ENCODE measurements at places on chromosomes 2 and 18. TPM values are rescaled to one million over a fixed set of nuclear protein-coding genes. Genes with fewer than 3 reads are reported as not detected.

TET3 gene
- total RNA-seq: 3.6 TPM

DSG1 gene
- total RNA-seq: not detected

- no peak for DNase-seq
Observed at GRCh38 chr2:200447139-200447855, 62.6 kb downstream of the KCTD18 start.

DNA sequence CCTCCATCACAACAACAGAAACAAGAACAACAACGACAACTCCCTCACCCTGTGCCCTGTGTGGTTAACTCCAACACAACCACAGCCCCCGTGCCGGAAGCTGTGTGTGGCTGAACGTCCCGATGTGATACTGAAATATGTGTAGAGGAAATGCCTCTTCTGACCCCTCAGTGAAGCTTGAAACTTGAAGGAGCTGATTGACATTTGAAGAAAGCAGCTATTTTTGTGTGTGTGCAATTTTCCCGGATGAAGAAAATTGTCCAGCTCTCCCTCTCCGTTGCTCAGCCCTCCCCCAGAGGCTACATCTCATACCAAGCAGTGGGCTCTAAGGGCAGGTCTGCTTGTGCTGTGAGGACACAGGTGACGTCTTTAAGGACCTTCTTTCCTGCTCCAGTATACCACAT lies 173.8 kb downstream of the ICOS start:
- DNase-seq: peak; percentile 23

DNA sequence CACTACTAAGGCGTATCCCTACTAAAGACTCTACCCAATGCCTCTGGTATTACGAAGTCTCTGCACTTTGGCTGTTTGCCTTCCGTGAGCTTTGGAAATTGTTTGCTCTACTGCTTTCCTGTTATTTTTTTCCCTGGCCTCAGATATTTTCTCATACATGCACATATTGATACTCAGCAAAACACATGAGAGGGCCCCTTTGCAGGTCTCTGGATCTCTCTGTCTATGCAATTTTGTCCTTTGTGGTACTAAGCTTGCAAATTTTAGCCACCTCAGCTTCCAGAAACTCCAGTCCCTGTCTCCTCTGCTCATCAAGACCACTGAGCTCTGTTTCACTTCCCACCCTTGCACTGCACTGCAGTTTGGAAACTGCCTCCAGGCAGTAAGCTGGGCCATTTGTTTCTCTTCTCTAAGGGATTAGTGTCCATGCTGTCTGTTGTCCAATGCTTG lies 46.6 kb downstream of the TAF1B start:
- DNase-seq: no peak

DNA sequence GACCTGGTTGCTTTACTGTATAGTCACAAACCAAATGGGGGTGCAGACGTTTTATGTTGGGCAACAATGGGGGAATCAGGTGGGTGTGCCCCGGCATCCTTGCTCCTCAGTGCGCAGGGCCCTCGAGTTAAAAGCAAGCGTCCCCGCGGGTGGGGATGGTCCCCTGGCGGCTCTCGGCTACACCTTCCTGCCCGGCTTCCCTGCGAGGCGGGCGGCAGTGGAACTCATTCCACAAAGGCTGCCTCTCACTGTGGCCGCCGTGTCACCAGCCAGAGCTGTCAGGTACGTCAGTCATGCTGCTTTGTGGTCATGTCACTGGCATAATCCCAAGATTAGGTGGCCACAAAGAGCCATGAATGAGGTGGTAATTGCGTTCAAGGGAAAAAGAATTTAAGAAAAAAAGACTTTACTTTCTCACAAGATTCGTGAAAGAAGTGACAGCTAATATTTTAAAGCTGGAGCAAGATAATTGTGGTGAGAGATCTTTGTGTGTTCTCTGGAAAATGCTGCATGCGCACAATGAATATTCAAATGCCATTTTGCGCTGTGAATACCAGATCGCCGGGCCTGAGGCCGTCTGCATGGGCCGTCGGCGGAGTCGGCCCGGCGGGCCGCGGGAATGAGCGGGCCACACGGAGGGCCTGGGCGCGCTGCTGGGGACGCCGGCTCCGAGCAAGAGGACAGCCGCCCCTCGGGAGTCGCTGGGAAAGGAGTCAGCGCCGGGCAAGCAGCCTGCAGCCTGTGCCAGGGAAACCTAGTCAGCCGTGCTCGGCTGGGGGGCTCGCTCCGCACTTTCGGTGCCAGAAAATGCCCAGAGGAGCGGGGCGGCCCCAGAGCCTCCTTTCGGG lies 82.3 kb upstream of the LDLRAD4 start:
- DNase-seq: peak; percentile 36

- peak; percentile 30 for DNase-seq
Observed at GRCh38 chr2:42025151-42025582, 22.7 kb upstream of the PKDCC start.

- peak; percentile 62 for DNase-seq
Observed at GRCh38 chr18:75625966-75626365, 198.5 kb upstream of the SMIM21 start.

DNA sequence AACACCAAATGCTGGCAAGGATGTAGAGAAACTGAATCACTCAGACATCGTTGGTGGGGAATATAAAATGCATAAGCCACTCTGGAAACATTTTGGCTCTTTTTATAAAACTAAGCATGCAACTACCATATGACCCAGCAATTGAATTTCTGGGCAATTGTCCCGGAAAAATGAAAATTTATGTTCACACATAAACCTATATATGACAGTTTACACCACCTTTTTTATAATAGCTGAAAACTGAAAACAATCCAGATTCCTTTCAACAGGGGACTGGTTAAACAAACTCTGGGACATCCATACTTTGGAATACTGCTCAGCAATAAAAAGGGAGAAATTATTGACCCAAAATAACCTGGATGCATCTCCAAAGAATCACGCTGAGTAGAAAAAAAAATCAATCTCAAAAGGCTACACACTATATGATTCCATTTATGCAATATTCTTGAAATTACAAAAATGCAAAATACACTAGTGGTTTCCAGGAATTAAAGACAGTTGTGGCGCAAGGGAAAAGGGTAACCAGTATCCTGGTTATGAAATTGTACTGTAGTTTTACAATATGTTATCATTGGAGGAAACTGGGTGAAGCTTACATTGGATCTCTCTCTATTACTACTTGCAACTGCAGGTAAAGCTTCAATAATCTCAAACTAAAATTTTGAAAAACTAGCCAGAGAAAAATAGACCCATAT lies 130.2 kb upstream of the PID1 start:
- DNase-seq: no peak

DNA sequence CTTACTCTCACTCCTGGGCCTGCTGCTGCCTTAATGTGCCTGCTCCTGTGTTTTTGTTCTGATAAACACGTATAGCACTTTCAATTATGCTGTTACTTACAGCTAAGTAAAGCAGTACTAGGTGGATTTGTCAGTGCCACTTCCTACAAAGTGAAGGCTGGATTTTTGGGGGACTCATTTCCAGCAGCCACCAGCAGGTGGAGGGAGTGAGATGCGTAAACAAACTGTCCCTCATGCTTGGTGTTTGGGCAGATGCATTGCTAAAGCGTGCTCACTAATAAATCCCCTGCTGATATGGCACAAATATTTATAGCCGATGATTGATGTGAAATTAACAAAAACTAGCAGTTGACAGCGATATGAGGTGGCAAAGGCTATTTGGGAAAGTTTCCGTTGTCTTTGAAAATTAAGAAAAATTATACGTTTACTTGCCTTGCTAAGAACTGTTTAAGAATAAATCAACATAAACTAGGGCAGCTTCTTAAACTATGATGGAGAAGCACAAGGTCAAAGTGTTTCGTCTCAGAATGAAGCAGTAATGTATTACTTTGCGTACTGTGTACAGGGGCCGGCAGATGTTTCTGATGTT lies 101.7 kb downstream of the AGAP1 start:
- peak; percentile 66 for DNase-seq

- peak; percentile 67 for DNase-seq
Observed at GRCh38 chr2:240873805-240874714, 5.4 kb downstream of the AGXT start.

DNA sequence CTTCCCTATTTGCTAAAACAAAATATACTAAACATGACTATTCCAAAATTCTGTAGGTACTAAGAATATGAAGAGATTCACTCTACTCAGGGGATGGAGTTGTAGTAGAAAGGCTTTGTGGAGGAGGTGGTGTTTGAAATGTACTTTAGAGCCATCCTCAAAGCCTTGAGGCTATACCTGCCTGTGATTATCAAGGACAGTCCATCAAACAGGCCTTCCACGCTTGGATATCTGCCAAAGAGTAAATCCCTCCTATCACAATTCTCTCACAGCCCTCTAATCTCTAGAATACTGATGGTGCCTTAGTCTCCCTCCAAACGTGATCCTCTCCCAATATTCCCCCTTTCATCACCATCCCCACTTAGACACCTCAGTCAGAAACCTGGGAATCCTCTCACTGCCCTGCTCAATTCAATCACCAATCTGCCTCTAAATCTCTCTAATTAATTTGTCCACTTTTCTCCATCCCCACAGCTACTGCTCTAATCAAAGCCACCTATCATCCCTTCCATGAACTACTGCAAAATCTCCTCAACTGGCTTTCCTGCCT lies 13.1 kb downstream of the SOS1 start:
- no peak for DNase-seq

GRCh38 chr2:65353927-65354326 lies 78.5 kb downstream of the SPRED2 start:
- no peak for DNase-seq

CXCR1 gene
- total RNA-seq: not detected

- no peak for DNase-seq
Observed at GRCh38 chr2:117888897-117889296, 74.4 kb downstream of the DDX18 start.

DNA sequence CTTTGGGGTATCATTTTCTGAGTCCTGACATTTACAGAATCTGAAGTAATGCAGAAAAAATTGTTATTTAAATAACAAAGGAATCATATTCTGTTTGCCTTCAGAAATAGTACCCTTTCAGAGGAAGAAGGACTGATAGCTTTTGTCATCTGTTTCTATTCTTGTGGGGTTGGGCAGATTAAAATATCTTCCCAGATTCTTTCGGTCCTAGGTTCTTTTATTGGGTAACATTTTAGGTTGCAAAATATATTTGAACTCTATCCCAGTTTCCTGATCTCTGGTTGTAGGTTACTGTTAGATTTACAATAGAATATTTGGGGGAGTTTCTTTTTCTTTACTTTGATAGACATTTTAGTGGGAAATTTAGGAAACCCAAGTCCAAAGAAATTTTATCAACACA lies 550.5 kb downstream of the SPAG16 start:
- peak; percentile 7 for DNase-seq

- no peak for DNase-seq
Observed at GRCh38 chr2:240601061-240601830, 14.7 kb downstream of the CAPN10 start.

- DNase-seq: no peak
Observed at GRCh38 chr18:22411446-22411845, 6.3 kb downstream of the CTAGE1 start.

DNA sequence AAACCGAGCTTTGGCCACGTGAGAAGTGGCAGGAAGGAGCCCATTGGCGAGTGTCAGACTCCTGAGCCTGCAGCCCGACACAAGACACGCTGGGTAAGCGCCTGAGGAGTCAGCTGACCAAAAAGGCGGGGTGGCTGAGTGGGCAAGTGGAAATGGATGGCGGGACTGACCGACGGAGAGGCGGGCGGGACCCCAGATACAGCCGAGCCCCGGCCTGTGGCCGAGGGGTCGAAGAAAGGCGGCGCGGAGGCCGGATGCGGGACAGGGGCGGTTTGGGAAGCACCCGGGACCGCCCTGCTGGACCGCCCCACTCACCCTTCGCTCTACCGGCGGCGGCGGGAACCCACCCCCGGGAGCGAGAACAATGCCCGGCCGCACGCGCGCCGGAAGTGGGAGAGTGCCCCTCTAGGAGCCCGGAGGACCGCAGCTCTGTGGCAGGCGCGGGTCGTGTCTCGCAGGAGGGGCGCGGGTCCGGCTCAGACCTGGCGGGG lies 22.8 kb downstream of the ZSCAN30 start:
- DNase-seq: peak; percentile 46

ASB18 gene
- total RNA-seq: not detected

- DNase-seq: no peak
Observed at GRCh38 chr18:45373286-45373880, 241.9 kb upstream of the SLC14A2 start.

GRCh38 chr2:40964509-40965250 lies 512.8 kb upstream of the SLC8A1 start:
- no peak for DNase-seq

ASAP2 gene
- total RNA-seq: 46.7 TPM

DNA sequence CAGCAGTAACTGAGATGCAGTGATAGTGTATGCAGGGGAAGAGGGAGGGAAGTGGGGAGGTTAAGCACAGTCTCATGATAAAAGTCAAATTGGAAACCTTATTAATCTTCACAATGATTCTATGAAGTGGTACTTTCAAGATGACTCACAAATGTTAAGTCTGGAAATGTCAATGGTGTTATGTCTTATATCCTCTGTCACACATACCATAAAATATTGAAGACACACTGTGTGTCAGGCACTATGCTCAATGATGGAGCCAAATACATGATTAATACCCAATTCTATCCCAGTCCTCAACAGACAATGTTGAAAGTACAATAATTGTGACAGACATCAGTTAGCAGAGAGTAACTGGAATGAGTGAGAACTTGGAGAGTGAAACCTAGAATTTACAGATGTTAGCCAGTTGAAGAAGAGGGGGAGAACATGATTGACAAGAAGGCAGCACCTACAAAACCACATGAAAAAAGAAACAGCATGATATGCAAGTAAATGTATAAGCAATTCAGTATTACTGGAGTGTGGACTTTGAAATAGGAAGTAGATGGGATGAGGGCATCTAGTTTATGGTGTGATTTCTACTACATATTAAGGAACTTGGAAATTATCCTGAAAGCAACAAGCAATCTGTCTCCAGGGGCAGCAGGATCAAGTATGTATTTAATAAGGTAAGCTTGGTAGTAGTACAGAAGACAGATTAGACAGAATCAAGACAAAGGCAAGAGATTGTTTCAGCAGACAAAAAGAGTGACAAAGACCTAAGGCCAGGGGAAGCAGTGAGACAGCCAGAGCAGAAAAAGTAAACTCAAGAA lies 107.6 kb downstream of the STRN start:
- DNase-seq: no peak

GRCh38 chr2:15293262-15293937 lies 267.7 kb downstream of the NBAS start:
- DNase-seq: no peak

GRCh38 chr2:20666304-20667150 lies at the start of gene GDF7:
Gene GDF7, plus strand, starts transcription at chr2:20667144. Its CDS starts 96 bp downstream, at chr2:20667240.
- no peak for DNase-seq

DNA sequence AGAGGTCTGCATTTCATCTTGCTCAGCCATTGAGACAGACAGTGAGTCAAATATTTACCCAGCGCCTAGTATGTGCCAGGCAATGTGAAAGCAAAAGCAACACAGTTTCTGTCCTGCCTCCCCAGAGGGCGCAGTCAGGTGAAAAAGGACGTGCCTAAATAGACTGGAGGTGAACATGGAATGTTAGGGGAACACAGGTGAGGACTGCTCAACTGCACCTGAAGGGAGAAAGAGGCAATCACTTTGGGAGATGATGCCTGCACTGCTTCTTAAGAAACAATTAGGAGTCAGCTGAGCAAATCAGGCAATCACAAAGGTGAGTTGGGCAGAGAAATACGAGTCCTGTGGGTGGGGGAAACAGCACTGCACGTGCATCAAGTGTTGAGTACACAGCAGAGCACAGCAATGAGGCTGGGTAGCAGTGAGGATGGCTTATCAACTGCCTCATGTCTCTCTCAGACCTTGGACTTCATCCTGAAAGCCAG lies 218.3 kb upstream of the SMAD7 start:
- no peak for DNase-seq

Measured in RPMI7951 (cell line).